ENCODE measurements at places on chromosomes 1 and 21. TPM values are rescaled to one million over a fixed set of nuclear protein-coding genes. Genes with fewer than 3 reads are reported as not detected.

DNA sequence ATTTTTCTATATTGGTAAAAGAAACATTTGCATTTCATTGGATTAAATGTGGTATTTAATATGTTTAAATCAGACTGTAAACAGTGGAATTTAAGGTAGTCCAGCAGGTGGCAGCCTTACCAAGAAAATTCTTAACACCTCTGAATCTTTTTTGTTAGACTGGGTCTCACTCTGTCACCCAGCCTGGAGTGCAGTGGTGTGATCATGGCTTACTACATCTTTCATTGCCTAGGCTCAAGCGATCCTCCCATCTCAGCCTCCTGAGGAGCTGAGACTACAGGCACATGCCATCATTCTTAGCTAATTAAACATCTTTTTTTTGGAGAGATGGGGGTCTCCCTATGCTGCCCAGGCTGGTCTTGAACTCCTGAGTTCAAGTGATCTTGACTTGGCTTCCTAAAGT lies 98.8 kb downstream of the RABGAP1L start:
- no peaks in the 10 kb centered on the region for H3K36me3 ChIP-seq
- no peaks in the 10 kb centered on the region for H3K4me1 ChIP-seq
- DNase-seq, result no peak
- no peak overlapping the region for H3K27ac ChIP-seq
- H3K27me3 ChIP-seq, result no peaks in the 10 kb centered on the region

DNA sequence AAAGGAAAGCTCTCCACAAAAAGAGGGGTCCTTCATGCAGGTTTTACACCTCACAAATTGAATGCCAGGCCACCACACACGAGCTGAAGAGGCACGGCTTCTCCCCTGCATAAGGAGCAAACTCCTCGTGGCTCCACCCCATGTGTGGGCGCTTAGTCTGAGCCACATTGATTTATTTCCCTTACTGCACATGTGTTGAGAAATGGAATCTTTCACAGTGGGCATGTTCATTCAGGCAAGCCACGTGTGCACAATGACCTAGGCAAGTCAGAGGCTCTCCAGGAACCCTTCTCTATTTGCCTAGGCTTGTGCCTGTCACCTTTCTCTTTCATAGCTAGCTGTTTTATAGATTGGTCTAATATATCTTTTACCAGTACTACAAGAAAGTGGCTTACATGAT lies 120.5 kb downstream of the LTN1 start:
- no peak overlapping the region for H3K4me3 ChIP-seq
- H3K4me1 ChIP-seq, result no peaks in the 10 kb centered on the region
- no peak overlapping the region for H3K27ac ChIP-seq
- H3K27me3 ChIP-seq, result no peaks in the 10 kb centered on the region
- DNase-seq, result no peak
- no peaks in the 10 kb centered on the region for H3K36me3 ChIP-seq

GRCh38 chr1:145961425-145962156 lies 2.8 kb downstream of the ANKRD34A start:
- no peak for DNase-seq
- H3K4me3 ChIP-seq, result peak overlapping the region; percentile 80
- no peak overlapping the region for H3K27ac ChIP-seq
- H3K4me1 ChIP-seq, result peaks cover 19% of the 10 kb centered on the region

DNA sequence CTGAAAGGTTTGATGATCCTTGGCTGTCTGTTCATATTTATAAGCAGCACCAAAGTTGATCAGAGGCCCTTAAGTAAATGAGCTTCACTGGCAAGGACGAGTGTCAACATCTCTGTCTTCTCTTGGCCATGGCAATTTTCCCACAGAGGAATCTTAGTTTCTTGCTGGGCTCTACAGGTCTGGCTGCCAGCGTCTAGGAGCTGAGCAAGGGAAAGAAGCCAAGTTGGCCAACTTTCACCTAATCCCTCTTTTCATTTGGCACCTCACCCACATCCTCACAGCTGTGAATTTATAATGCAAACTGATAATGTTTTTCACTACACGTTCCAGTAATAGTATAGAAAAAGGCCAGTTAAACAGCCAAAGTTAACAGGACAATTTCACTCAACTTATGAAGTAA lies 99.0 kb upstream of the LBR start:
- no peaks in the 10 kb centered on the region for H3K4me1 ChIP-seq
- H3K27ac ChIP-seq, result no peak overlapping the region
- H3K36me3 ChIP-seq, result no peaks in the 10 kb centered on the region
- no peaks in the 10 kb centered on the region for H3K27me3 ChIP-seq

GRCh38 chr1:202835548-202836072 lies 24.9 kb downstream of the PCAT6 start:
- H3K27ac ChIP-seq, result no peak overlapping the region
- no peaks in the 10 kb centered on the region for H3K27me3 ChIP-seq
- no peak for DNase-seq
- H3K4me3 ChIP-seq, result no peak overlapping the region

DNA sequence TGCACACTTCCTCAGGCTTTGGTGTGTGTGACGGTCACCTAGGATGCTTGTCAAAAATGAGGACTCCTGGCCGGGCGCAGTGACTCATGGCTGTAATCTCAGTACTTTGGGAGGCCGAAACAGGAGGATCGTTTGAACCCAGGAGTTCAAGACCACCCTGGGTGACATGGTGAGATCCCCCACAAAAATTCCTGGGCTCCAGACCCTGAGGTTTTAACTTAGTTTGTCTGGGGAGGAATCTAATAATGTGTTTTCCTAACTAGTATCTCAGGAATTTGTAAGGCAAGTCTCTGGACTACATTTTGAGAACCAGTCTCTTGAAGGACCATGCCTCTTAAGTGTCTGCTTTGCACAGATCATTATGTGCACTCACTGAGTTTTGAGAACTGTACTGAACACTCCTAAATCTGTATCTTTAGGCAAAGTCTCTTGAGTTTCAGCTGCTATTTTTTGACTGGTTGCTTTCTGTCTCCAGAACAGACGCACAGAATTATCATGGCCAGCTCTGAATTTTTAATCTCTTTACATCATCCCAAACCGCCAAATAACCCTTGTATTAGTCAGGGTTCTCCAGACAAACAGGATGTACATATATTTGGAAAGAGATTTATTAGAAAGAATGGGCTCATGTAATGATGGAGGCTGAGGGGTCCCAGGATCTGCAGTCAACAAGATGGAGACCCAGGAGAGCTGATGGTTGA lies 45.5 kb upstream of the VANGL1 start:
- no peak overlapping the region for H3K27ac ChIP-seq
- H3K4me3 ChIP-seq, result no peak overlapping the region
- DNase-seq, result no peak
- H3K27me3 ChIP-seq, result no peaks in the 10 kb centered on the region
- H3K36me3 ChIP-seq, result no peaks in the 10 kb centered on the region

GRCh38 chr1:53631622-53632310 lies 107.2 kb downstream of the GLIS1 start:
- H3K4me3 ChIP-seq, result no peak overlapping the region
- DNase-seq, result no peak
- no peaks in the 10 kb centered on the region for H3K27me3 ChIP-seq
- H3K4me1 ChIP-seq, result no peaks in the 10 kb centered on the region
- H3K27ac ChIP-seq, result no peak overlapping the region

- no peak for DNase-seq
- H3K36me3 ChIP-seq, result no peaks in the 10 kb centered on the region
- H3K4me3 ChIP-seq, result no peak overlapping the region
- no peak overlapping the region for H3K27ac ChIP-seq
- H3K27me3 ChIP-seq, result no peaks in the 10 kb centered on the region
- peaks cover 20% of the 10 kb centered on the region for H3K4me1 ChIP-seq
These were observed 133.7 kb downstream of the RUNX1 start for GRCh38 chr21:34915364-34915841.

DNA sequence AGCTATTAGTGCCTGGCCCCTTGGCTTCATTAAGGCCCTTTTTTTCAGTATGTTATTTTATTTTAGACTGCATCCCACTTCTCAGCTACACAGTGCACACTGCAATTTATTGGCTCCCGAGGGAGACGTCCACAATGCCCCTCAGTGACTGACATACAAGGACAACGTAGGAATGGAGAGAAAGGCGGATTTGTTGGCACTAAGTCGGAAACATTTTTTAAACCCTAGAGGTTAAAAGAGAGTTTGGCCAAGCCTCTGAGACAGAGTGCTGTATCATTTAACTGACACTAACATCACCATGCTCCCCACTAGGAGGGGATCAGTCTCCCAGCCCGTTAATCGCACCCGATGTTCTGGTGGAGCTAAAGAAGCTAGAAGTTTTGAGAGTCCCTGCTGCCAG lies 45.7 kb upstream of the FOXD3 start:
- no peaks in the 10 kb centered on the region for H3K27me3 ChIP-seq
- no peak overlapping the region for H3K4me3 ChIP-seq
- H3K27ac ChIP-seq, result no peak overlapping the region
- no peaks in the 10 kb centered on the region for H3K36me3 ChIP-seq
- no peaks in the 10 kb centered on the region for H3K4me1 ChIP-seq

Gene BCAN
- total RNA-seq, result 0.24 TPM

Gene FCRL5
- 7.8 TPM for total RNA-seq

Gene PPIAL4G
- total RNA-seq, result not detected

Measured in GM12878 (cell line).